ENCODE measurements at places on chromosomes 3 and 15.

DNA sequence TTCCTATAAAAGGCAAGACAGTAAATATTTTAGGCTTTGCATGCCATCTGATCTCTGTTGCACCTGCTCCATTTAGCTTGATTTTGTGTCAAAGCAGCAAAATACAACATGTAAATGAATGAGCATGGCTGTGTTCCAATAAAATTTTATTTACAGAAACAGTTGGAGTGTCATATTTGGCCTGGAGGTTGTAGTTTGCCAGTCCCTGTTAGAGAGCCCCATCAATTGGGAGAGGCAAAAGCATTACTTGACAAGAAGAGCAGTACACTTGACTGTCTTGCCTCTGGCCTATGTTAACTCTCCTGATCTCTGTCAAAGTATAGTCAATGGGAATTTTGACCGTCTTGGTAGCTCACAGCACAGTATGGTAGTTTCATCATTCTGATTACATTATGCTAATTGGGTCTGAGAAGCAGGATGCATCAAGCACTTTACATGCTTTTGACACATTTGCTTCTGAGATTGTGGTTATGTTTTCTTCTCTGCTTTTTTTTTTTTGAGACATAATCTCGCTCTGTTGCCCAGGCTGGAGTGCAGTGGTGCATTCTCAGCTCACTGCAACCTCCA is 35.4 kb downstream of the SLC28A2 start:
- DNase-seq = no peak

DNA sequence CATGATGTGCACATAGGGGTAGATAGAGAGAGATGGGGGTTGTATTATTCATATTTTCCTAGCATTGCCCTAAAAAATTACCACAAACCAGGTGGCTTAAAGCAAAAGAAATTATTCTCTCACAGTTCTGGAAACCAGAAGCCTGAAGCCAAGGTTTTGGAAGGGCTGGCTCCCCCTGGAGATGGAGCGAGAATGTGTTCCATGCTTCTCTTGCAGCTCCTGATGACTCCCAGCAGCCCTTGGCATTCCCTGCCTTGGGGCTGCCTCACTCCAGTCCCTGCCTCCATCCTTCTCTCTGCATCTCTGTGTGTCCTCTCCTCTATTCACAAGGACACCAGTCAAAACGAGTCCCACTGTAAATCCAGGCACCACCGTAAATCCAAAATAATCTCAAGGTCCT is 91.5 kb upstream of the FAM174B start:
- DNase-seq = no peak

- no peak for DNase-seq
Measured at GRCh38 chr3:177437513-177438337, 240.4 kb upstream of the TBL1XR1 start.

GRCh38 chr3:3927198-3927597 is 128.0 kb downstream of the LRRN1 start:
- DNase-seq = no peak

- DNase-seq = peak; percentile 83
Measured at GRCh38 chr3:50600841-50601591, 10.6 kb downstream of the CISH start.

DNA sequence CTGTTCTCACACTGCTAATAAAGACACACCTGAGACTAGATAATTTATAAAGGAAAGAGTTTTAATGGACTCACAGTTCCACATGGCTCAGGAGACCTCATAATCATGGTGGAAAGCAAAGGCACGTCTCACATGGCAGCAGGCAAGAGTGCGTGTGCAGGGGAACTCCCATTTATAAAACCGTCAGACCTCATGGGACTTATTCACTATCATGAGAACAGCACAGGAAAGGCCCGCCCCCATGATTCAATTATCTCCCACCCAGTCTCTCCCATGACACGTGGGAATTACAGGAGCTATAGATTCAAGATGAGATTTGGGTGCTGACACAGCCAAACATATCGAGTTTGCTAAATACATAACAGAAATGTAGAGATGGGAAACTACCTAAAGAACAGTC is 39.5 kb upstream of the DGKG start:
- no peak for DNase-seq

- no peak for DNase-seq
Measured at GRCh38 chr3:106115557-106115956, 246.7 kb upstream of the CBLB start.

DNA sequence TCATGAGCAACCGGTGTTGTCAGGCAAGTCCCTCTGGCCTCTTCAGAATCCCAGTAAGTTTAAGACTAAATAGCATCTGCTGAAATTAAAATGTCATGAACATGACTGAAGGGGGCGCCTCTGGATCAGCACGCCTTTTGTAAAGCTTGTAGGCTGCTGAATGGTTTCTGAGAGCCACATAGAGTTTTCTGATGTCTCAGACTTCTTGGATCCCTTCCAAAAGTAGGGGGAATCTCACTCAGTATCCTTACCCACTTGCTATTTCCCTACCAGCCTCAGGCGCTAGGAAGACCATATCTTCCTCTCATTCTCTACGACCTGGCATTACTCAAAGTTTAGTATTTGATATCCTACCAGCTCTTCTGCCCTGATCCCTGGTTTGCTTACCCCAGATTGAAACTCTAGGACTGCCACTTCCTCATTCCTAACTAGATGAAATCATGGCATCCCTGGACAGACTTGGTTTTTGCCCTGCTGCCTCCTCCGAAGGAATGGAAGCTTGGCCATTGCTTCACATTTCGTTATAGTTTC is 62.7 kb upstream of the CD47 start:
- no peak for DNase-seq

- no peak for DNase-seq
Measured at GRCh38 chr15:36371509-36371908, 207.9 kb upstream of the CDIN1 start.

GRCh38 chr3:42257007-42257406 is 9.0 kb downstream of the CCK start:
- DNase-seq = no peak

- DNase-seq = no peak
Measured at GRCh38 chr3:171959532-171960089, 79.8 kb upstream of the FNDC3B start.

DNA sequence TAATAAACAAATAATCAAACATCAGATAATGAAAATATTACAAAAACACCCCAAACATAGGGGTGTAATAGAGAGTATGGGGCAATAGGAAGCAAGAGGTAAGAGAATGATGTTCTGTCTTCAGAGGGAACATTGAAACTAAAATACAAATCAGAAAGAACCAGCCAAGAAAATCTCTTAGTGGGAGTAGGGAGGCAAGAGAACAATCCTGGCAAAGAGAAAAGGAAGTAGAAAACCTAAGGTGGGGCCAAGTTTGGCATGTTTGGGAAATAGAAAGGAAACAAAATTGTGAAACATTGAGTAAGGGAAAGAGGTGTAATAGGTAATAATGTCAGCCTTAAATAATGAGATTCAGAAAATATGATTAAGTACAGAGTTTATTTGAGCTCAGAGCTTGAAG is 467.1 kb downstream of the RBMS3 start:
- no peak for DNase-seq

DNA sequence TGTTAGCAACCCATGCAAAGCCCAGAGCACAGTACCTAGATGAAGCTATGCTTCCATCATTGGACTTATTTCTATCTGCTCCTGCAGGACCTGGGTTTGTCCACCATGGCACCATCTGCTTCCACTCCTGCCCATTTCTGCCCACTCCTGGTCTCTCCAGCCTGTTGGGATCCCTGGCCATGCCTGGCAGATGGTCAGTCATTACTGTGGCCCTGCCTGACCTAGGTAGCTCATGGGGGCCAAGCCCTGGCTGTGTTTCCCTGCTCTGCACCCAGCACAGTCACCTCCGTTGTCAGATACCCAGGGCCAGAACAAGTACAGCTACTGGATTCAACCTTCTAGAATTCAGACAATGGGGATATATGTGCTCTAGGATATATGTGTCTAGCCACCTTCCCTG is 185.8 kb upstream of the TLE3 start:
- DNase-seq = no peak

DNA sequence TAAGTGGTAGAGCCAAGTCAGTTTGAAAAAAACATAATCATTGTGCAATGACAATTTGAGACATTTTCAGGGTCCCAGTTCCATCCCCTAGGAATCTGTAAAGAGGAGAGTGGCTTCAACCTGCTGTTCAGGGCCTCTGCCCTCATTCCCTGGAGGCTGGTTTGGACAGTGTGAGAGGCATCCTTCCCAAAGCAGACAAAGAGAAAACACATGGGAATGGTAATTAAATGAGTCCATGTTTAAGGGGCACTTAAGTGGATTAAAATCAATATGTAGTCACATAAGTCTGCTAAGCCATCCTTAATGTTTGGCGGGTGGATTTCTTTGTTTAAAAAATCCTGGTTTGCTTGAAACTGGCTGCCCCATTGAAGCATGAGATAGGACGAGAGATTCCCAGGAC is 146.3 kb upstream of the CTDSPL start:
- no peak for DNase-seq

GRCh38 chr3:38890426-38890825 is 74.4 kb upstream of the SCN10A start:
- DNase-seq = no peak

- no peak for DNase-seq
Measured at GRCh38 chr3:70726961-70727360, 414.5 kb upstream of the MDFIC2 start.

DNA sequence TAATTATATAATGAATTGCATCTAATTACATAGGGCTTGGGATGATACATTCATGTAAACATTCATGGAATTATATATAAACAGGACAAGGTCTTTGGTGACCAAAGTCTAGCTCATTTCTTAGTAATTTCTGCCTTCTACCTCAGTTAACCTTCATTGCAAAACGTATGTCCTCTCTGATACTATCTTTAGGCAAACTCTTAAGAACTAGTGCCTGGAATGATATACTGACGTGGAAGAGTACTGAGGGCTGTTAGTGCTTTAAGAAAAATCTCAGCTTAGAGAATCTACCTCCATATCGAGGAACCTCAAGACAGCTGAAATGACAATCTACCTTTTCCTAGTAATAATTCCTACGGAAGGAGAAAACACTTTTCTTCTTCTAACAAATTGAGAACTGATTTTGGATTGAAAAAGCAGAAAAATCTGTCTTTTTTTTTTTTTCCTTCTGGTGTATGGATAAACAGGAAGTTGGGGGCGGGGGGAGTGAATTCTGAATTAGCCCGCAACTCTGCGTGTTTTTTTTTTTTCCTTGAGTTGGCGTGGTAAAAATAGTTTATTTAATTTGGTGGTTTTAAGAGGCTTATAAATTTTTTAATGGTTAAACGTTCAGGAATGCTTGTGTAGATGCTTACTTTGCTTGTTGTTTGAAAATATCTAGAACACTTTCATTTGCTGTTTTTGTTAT is 43.2 kb downstream of the RARB start:
- no peak for DNase-seq

DNA sequence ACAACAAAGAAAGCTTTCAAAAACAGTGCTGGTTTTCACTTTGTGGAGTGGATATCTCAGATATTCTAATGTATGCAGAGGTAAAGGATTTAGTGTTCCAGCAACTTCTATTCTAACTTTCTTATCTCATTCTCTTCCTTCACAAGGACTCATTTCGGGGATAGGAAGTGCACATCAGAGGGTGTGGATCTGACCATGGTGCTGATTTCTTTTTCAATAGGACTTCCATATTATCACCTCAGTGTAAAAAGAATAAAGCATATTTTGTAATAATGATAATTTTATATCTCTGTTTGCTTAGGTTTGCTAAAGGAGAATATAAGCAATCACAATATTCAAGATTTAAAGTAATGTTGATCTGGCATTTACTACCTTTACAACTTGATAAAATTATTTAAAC is 12.5 kb upstream of the CADM2 start:
- DNase-seq = no peak

DNA sequence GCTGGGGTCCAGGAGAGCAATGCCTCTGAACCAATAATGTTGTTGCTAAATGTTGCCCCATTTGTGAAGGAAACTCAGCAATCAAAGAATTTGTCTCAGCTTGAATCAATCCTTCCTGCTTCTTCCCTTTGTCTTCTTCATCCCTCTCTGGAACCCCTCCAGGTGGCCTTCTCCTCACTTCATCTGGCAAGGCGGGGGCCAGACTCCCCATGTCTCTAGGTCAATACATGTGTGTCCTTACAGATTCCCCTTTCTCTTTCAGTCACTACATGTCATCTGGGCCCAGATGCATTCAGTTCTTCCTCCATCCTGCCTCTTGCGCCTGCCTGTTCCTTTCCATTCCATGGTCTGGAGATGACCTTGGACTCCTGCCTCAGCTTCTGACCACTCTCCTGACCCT is 8.0 kb upstream of the LTF start:
- no peak for DNase-seq

DNA sequence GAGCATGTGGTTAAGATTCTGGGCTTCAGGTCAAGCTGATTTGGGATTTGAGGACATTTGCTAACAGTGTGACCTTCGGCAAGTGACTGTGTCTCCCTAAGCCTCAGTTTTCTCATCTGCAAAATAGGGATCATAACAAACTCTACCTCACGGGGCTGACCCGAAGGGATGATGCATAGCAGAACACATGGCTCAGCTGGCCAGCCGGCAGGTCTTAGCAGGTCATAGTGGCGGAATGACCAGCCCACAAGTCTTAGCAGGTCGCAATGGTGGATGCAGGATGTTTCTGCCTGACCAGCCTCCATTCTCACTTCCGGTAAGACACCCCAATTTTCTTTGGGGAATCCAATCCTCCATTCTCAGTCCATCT is 63.3 kb downstream of the IQSEC1 start:
- no peak for DNase-seq

GRCh38 chr3:126897943-126898342 is 85.0 kb upstream of the PLXNA1 start:
- no peak for DNase-seq

GRCh38 chr15:37136666-37137065 is 36.3 kb upstream of the MEIS2 start:
- no peak for DNase-seq

GRCh38 chr3:81349816-81350340 is 411.6 kb downstream of the GBE1 start:
- DNase-seq = no peak

DNA sequence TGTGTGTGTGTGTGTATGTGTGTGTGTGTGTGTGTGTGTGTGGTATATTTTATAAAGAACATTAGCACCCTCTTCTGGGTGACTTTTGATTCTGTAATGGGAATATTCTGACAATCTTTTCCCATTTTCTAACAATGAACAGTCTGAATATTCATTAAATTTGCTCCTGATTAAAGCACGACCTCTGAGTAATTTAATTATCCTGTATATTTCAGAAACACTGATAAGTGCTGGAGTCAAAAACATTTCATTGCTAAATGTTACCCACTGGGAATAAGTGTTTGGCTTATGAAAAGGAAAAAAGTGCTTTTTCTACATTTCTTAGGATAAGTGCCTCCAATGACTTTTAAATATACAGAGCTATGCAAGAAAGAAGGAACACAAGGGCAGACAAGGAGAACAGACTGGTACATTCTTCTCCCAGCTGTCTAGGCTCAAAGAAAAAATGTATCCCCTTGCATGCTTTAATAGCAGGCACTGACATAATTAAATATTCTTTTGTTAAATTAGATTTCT is 32.3 kb upstream of the SYNPR start:
- DNase-seq = no peak

- DNase-seq = no peak
Measured at GRCh38 chr3:160806094-160806493, 50.1 kb downstream of the PPM1L start.

GRCh38 chr3:177906126-177906511 is 630.1 kb upstream of the KCNMB2 start:
- DNase-seq = peak; percentile 39

All from smooth muscle cell of the brain vasculature (primary cell).